ENCODE measurements at places on chromosomes 6 and 20.

DNA sequence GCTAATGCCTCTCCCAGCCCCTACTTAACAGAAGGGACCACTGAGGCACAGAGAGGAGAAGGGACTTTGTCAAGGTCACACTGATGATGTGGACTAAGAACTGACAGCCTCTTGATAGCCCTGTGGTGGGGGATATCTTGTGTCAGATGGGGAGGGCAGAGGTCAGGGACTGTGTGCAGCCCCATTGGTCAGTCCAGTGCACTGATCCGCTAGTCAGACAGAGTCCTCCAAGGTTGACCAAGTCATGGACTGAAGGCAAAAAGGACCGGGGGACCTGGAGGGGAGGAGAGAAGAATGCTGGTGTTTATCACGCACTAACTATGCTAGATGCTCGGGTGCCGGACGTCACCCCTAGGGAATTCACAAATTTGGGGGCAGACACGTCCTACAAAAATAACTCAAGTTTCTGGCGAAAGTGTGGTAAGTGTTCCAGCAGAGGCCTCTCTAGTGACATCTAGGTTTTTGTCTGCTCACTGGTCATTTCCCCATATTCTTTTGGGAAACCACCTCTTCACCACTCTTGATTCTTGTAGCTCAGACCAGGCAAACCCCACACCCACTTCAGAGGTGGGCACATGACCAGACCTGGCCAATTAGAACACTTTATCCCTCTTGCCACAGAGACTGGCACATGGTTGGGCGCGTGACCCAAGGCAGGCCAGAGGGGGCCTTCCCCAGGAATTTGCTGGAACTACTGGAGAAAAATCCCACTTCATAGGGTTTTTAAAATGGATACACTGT lies 21.0 kb downstream of the TCF15 start:
- DNase-seq = no peak

- DNase-seq = no peak
Measured at GRCh38 chr20:45407067-45407745, 883 bp upstream of the DBNDD2 start.

DNA sequence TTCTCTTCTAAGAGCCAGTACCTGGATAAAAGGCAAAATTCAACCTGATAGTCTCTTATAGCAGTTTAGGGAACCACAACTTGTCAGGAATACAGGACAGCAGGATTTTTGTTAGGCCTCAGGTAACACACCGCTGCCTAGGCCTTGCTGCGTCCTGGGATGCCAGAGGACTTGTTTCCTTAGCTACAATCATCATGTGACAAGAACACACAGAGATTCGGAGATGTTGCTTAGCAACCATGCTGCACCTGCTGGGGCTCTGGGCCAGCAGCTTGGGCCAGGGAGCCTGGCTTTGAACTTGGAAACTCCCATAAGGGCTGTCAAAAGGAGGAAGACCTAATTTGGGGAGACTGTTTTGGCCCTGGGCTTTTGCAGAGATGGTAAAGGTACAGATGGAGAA lies 36.1 kb upstream of the CHD6 start:
- DNase-seq = no peak

- no peak for DNase-seq
Measured at GRCh38 chr6:169861431-169862042, 110.1 kb downstream of the ERMARD start.

DNA sequence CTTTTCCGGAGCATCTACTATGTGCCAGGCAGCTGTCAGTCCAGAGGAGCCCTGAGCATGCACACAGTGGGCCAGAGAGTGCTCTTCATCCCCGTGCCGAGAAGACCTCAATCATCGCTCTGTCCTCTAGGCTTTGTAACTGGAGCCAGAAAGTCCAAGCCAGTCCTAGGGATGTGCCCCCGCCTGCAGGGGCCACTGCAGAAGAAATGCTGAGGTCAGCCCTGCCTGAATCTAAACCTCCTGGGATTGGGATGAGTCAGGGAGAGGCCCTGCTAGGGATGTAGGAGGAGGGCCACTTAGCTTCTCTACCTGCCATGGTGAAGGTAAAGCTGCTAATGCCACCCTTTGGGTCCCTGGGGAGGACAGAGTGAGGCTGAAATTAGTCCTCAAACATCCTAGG lies 146.8 kb downstream of the CDC5L start:
- DNase-seq = no peak

DNA sequence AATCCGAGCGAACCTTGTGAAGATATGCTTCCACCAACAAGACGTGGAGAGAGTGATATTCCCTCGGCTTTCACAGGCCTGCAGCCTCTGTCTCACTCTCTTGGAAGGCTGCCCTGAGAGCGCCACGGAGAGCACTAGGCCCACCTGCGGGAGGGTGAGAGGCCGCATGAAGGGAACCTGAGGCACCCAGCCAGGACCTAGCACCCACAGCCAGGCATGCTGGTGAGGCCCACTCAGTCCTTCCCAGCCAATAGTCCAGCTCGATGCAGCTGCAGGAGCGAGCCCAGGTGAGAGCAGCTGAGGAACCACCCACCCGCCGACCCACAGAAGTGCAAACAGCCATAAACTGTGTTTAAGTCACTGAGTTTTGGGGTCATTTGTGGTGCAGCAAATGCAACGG lies 227.2 kb downstream of the QKI start:
- DNase-seq = no peak

DNA sequence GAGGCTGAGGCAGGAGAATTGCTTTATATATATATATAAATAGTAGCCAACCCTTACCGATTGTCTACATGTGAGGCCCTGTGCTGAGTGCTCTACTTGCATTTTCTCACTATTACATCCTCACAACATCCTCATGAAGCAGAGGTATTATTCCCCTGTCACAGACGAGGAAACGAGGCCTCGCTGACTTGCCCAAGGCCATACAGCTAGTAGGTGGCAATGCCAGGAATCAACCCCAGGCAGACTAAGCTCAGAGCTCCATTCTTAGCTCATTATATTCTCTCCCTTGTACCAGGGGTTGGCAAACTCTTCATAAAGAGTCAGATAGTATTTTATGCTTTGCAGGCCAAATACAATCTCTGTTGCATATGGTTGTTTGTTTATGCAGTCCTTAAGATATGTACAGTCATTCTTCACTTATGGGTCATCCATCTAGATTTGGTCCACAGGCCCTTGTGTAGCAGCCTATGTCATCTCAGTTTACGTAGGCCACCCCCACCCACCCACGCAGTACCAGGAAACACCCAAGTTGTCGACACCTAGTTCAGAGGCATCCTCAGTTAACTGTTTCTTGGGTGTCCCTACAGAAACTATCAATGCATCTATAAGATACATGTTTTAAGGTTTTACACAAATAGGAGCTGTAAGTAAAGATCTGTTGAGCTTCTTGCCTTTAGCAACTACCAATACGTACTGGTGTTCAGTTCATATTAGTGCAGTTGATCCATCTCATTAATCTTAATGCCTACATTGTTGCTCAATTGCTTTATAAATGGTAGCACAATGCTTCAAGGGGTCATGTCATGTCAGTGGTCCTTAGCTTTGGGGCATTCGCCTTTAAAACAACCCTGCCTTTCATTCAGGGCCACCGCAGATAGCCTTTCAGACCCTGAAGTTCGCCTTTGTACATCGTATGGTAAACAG lies 3.0 kb downstream of the CASS4 start:
- DNase-seq = peak; percentile 62

GRCh38 chr20:63518351-63518861 lies 2.2 kb upstream of the PPDPF start:
- DNase-seq = no peak

- no peak for DNase-seq
Measured at GRCh38 chr6:117668736-117669135, 6.5 kb upstream of the NUS1 start.

DNA sequence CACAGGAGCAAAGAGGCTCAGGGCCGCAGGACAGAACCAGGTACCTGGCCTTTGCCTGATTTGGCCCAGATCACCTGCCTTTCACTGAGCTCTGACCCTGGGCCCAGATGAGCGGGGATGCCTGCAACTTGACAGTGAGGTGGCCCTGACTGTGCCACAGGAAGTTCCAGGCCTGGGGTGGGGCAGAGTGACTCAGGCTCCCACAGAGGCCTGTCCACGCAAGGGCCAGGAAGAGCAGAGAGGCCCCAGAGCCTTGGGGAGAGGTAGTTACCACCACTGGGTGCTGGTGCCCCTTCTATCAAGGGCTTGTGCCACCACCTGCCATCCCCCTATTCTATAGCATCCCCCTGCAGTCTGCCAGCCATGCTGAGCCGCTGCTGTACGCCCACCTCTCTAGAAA lies 4.1 kb upstream of the NOL4L start:
- no peak for DNase-seq

- no peak for DNase-seq
Measured at GRCh38 chr6:37988696-37989095, 169.2 kb downstream of the ZFAND3 start.

- DNase-seq = no peak
Measured at GRCh38 chr6:117130125-117130524, 135.2 kb upstream of the VGLL2 start.

GRCh38 chr20:10047427-10047826 lies 12.6 kb downstream of the ANKEF1 start:
- no peak for DNase-seq

GRCh38 chr6:100620085-100620840 lies 155.5 kb upstream of the SIM1 start:
- no peak for DNase-seq

- DNase-seq = no peak
Measured at GRCh38 chr6:115735610-115736009, 325.1 kb downstream of the FRK start.

DNA sequence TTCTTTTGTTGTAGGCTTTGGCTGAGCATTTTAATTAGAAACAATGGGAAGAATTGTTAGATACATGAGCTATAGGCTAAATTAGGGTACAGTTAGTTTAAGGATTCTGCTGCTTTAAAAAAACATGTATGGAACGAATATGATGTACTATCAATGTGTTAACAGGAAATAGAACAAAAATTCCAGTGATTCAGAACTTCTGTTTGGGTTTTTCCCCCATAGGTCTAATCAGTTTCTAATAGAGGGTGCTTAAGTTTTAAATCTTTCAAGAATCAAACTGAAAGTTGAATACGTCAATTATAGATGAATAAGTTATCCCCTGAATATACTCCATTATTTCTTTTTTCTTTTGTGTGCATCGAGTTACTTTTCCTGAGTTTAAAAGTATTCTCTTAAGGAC lies 1.9 kb downstream of the TAB2 start:
- DNase-seq = peak; percentile 61

DNA sequence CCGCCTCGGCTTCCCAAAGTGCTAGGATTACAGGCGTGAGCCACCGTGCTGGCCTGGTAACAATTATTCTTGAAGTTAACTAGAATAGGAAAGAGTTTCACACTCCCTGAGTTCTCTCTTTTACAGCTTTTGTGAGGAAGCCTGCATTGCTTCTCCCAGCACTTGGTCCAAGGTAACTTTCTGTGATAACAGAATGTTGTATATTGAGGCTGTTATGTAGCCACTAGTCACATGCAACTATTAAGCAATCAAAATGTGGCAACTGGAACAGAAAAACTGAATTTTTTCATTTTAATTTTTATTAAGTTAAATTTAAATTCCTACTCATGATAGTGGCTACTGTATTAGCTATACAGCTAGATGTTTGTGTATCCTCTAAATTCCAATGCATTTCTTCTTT lies 2.5 kb downstream of the TRIM38 start:
- no peak for DNase-seq

GRCh38 chr6:130955755-130956154 lies 107.3 kb downstream of the EPB41L2 start:
- no peak for DNase-seq

- DNase-seq = no peak
Measured at GRCh38 chr6:90384720-90385119, 88.1 kb upstream of the BACH2 start.

GRCh38 chr20:12414446-12415274 lies 497.0 kb downstream of the BTBD3 start:
- no peak for DNase-seq

- DNase-seq = no peak
Measured at GRCh38 chr6:14283600-14284235, 166.1 kb downstream of the CD83 start.

DNA sequence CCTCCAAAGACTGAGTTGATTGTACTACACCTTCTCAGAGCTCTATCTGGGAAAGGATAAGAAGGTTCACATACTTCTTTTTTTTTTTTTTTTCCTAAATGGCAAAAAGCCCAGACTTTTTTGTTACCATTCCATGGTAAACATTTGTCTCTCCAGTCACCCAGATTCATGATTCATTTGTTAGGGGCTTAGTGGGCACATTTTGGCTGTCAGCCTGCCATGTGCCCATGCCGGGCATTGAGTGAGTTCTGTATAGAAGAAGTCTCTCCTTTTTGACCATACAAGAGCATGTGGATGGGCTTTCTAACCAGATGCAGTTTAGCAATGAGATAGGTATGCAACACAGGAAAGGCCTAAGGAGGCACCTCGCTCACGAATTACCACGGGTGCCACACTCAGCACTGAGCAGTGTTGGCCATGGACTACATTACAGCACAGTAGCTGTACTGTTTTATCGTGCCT lies 447.5 kb upstream of the HSF2 start:
- DNase-seq = no peak

DNA sequence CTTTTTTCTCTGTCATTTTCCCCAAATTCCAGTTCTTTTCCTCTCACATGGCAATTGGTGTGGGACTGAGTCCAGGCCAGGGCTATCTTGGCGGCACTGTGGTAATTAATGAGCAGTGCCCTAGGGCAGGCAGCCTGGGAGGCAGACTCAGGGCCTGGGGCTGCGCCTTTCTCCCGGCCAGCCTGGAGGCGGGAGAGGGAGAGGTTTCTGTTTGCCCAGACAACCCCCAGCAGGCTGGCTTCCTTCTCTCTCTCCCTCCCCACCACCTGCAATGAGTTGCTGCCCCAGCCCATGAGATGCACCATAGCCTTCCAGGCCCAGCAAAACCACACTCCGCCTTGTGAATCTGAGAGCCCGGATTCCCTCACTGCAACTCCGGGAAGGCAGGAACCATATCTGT lies 15.1 kb upstream of the CCDC167 start:
- no peak for DNase-seq

DNA sequence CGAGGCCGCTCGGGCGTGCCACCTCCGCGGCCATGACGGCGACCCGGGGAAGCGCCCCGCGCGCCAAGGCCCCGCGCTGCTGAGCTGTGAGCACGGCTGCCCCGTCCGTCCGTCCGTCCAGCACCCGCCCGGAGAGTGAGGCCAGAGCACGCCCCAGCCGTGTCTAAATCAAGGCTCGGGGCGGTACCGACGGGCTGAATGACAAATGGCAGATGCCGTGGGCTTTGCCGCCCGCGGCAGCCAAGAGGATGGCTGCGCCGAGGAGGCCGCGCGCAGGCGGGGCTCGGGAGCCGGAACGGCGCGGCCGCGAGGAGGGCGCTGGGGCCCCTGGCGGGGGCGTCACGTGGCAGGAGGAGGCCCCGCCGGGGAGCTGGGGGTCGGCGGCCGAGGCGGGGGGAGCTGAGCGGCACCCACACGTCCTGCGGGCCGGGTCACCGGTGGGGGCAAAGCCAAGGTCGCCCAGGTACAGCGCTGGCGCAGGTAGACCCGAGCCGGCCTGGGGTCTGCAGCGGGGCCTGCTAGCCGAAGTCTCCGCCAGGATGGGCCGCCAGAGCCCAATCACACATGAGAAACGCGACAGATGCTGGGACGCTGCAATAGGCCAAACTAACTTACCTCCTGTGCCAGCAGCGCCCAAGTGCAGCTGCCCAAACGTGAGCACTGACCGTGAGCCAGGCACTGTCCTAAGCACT lies at the start of gene PLAGL1:
PLAGL1 (minus strand) TSS at position 140 of the 692 bp plus-strand sequence. CDS start 60,123 bp downstream, outside the sequence.
- DNase-seq = peak; percentile 4

- DNase-seq = peak; percentile 6
Measured at GRCh38 chr20:43681468-43681942, 14.6 kb downstream of the MYBL2 start.

Data from CD4-positive, alpha-beta T cell treated with Interleukin-21 for 1 hour (primary cell).